Type B pancreatic cell (in vitro differentiated cells): ENCODE measurements at places on chromosomes 7 and 10.
A peak's percentile ranks its signal among the peaks of the same experiment; 100 is the strongest.

DNA sequence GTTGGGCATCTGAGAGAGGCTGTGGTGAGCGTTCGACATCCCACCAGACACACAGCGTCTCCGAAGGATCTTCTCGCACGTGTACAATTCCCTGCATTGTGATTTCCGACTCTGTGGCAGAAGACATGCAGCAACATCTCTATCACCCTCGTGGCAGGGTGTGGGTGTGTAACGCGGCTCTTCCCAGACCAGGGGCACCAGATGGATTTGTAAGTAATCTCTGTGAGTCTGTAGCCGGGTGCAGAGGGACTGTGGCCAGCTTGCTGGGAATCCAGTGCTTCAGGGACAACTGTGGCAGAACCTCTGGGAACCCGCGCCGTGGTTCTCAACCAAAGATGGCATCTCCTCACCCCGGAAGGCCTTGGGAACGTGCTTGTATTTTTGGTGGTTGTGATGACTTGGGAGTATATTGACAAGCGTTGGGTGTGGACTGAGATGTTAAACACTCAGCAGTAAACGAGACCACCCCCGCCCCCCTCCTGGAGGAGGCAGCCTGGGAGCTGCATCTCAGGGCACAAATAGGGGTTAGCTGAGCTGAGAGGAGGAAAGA, 21.2 kb downstream of the FOXL3 start:
- H3K27me3 ChIP-seq = peaks cover 25% of the 10 kb centered on the region
- peaks cover 15% of the 10 kb centered on the region for H3K4me1 ChIP-seq

DNA sequence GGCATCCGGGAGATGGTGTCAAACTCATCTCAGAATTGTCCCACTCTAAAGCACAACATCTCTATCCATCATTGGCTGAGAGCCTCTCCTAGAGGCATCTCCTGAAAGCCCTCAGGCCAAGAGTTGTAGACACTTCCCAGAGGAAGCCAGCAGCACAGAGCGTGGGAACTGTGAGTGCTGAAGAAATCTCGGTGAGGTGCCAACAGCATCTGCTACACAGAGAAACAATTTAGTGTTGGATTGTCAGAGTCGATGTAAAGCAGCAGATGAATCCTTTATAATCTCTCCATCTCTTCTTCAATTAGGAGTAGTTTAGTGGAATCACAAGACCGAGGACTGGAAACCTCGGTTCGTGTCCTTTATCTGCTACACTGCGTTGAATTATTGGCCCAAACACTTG, 172.2 kb downstream of the C7orf25 start:
- H3K36me3 ChIP-seq = no peaks in the 10 kb centered on the region
- no peak for DNase-seq
- no peak overlapping the region for H3K4me3 ChIP-seq
- no peak overlapping the region for H3K27ac ChIP-seq
- H3K4me1 ChIP-seq = peaks cover 4% of the 10 kb centered on the region
- no peaks in the 10 kb centered on the region for H3K27me3 ChIP-seq

GRCh38 chr10:114095559-114096337, 52.1 kb downstream of the ADRB1 start:
- H3K27ac ChIP-seq = no peak overlapping the region
- no peak for DNase-seq
- peaks cover 14% of the 10 kb centered on the region for H3K4me1 ChIP-seq
- H3K27me3 ChIP-seq = peaks cover 30% of the 10 kb centered on the region
- H3K4me3 ChIP-seq = no peak overlapping the region
- H3K36me3 ChIP-seq = no peaks in the 10 kb centered on the region

DNA sequence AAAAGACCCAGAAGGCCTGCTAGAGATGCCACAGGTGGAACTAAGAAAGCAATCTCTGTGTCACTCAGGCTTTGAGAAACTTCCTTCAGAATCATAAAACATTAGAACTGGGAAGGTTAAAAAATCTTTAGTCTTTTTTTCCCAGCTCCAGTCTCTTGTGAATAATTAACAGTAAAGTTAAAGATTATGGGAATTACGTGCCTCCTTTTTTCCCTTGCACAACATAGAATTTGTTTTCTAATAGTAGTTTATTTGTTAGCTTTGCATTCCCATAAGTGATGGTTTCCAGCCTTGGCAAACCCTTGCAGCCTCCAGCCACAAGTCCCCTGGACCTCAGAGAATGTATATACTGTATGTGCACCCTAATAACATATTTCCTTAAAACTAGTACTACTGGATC, 128.3 kb downstream of the TPST1 start:
- H3K27me3 ChIP-seq = no peaks in the 10 kb centered on the region
- H3K4me1 ChIP-seq = peaks cover 8% of the 10 kb centered on the region
- no peak overlapping the region for H3K27ac ChIP-seq
- peaks cover 26% of the 10 kb centered on the region for H3K36me3 ChIP-seq
- H3K4me3 ChIP-seq = no peak overlapping the region
- DNase-seq = no peak

DNA sequence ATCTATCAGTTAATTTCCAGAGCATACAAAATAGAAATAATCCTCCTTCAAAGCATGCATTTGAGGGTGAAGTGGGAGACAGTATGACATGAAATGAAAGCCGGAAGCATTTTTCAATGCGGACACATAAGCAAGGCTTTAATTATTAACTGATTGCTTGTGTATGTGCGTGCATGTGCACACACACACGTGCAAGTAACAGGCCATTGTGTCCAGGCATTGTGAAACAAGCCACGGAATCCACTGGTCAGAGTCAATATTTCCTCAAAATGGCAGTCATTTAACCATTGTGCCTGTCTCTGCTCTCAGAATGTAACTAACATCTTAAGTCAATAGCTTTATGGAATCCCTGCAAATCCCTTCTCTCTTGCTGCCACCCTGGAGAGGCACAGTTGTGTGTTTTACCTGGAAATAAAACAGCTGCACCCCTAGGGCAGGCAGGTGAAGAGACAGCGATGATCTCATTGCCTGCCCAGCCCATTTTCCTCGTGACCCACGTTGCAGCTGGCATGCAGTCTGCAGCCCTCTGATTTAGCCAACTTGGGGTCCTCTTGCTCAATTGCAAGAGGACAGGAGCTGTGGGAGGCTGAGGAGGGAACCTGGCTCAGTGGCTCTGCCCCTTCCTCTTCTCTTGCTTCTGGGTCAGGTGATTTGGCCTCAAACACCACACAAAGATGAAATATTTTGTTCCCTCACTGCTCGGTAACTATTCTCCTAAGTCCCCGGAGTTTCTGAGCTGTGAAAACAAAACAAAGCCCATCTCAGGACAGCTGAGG, 500.9 kb upstream of the ZMIZ1 start:
- no peak overlapping the region for H3K27ac ChIP-seq
- peak overlapping the region; percentile 34 for H3K4me3 ChIP-seq
- no peaks in the 10 kb centered on the region for H3K36me3 ChIP-seq
- H3K4me1 ChIP-seq = peaks cover 49% of the 10 kb centered on the region
- peaks cover 14% of the 10 kb centered on the region for H3K27me3 ChIP-seq

- H3K36me3 ChIP-seq = no peaks in the 10 kb centered on the region
- no peak overlapping the region for H3K4me3 ChIP-seq
- H3K27ac ChIP-seq = no peak overlapping the region
- peaks cover 3% of the 10 kb centered on the region for H3K27me3 ChIP-seq
These were observed 80.3 kb upstream of the SCIN start for GRCh38 chr7:12490107-12490688.

DNA sequence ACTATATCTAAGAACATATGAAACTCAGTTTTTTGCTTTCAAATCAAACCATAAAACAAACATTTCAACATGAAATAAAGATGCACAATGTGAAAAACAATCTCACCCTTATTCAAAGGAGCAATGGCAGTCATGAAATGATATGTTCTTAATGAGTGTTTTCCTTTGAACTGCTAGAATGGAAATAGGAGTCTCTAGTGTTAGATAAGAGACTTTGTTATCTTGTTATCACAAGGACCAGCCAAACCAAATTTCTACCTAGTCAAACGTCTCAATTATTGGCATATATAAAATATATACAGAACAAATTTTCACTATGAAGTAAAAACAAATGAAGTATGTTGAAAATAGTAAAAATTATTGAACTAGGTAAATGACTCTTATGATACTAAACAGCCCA, 1.2 kb downstream of the VPS41 start:
- H3K4me1 ChIP-seq = peaks cover 36% of the 10 kb centered on the region
- no peaks in the 10 kb centered on the region for H3K27me3 ChIP-seq
- H3K27ac ChIP-seq = no peak overlapping the region
- DNase-seq = no peak

- no peaks in the 10 kb centered on the region for H3K4me1 ChIP-seq
- no peak overlapping the region for H3K4me3 ChIP-seq
- no peak for DNase-seq
These were observed 291.2 kb downstream of the POM121L12 start for GRCh38 chr7:53326634-53327033.

DNA sequence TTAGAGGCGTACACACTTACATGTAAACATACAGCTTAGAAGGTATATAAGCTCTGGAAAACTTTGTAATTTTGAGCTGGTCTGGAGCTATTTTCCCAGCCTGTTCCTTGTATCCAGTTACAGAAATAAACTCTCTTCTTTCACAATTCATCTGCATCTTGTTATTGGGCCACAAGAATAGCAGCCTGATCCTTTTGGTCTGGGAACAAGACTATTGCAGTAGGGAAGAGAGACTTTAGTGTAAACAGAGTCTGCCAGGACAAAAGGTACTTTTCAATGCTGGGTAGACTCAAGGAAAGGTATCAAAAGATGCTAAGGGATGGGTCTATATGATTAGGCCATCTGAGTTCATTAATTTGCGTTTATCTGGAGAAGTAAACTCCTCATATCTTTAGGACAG, 728.3 kb downstream of the TYW1 start:
- no peaks in the 10 kb centered on the region for H3K4me1 ChIP-seq
- DNase-seq = no peak
- peaks cover 26% of the 10 kb centered on the region for H3K27me3 ChIP-seq
- no peak overlapping the region for H3K4me3 ChIP-seq
- H3K27ac ChIP-seq = no peak overlapping the region

- DNase-seq = no peak
- H3K36me3 ChIP-seq = no peaks in the 10 kb centered on the region
- H3K4me3 ChIP-seq = no peak overlapping the region
These were observed 195.9 kb downstream of the HGF start for GRCh38 chr7:81573932-81574331.

DNA sequence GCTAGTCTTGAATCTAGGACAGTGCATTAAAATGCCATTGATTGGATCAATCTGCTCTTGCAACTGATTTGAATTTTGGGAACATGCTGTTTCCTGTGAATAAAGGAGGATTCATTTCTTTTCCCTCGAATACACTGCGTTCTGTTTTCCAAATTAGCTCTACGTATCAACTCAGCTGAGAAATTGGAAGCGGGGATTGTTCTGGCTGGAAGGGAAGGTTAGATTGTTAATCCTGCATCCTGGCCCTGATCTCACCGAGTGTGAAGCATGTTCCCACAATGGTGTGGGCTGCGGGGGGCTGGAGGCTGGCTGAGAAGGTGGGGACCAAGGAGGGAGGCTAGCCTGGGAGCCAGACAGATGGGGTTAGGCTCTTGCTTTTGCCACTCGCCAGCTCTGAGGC, 17.6 kb downstream of the HTRA1 start:
- H3K27ac ChIP-seq = no peak overlapping the region
- peaks cover 32% of the 10 kb centered on the region for H3K4me1 ChIP-seq
- H3K4me3 ChIP-seq = no peak overlapping the region
- DNase-seq = no peak
- H3K36me3 ChIP-seq = no peaks in the 10 kb centered on the region

- no peak for DNase-seq
- H3K27ac ChIP-seq = no peak overlapping the region
- no peaks in the 10 kb centered on the region for H3K27me3 ChIP-seq
- H3K4me1 ChIP-seq = no peaks in the 10 kb centered on the region
- H3K4me3 ChIP-seq = no peak overlapping the region
These were observed 76.1 kb upstream of the ZEB1 start for GRCh38 chr10:31242902-31243301.

DNA sequence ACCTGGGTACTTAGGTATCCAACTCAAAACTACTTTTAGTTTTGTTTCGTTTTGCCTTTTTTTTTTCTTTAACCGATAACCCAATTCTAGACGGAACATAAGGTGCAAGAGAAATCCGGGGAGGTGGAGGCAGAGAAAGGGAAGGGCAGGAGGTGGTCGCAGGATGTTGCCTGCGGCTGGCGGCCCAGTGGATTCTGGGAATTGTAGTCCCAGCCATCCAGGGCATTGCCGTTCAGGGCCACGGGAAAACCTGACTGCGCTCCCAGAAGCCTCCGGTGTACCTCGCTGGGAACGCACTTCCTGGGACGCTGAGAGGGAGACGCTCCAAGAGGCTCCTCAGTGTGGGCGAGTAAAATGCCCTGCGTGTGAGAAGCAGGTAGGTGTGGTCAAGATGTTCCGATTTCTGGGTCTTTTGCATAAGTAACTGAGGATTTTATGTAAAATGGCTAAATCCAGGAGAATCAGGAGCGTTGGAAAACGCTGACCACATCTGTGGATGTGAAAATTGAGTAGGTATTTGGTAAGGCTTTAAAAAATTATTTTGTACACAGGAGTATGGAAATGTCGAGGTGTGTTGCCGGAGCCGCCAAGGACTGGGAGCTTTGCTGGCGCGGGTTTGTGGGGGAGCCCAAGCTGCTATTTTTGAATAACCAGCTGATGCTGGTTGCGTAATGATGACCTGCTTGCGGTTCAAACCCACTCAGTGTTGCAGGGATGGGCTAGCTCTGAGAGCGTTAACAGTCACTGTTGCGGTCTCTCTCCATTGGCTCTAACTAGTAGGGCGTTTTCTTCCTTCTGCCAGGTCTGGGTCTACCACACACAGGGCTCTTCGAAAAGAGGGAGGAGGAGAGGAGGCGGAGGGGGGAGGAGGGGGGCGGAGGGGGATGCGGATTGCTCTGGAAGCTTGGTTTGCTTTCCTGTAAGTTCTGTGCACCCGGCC, at the start of gene CLDN12:
Gene CLDN12, plus strand, starts transcription at position 288 of the 940 bp plus-strand sequence. CDS start 9,216 bp downstream, outside the sequence.
- peaks cover 10% of the 10 kb centered on the region for H3K4me1 ChIP-seq
- DNase-seq = peak; percentile 80
- H3K4me3 ChIP-seq = peak within 1 kb of the TSS; percentile 96
- peak within 1 kb of the TSS; percentile 92 for H3K27ac ChIP-seq
- H3K27me3 ChIP-seq = peaks cover 9% of the 10 kb centered on the region
- peaks cover 9% of the 10 kb centered on the region for H3K36me3 ChIP-seq

DNA sequence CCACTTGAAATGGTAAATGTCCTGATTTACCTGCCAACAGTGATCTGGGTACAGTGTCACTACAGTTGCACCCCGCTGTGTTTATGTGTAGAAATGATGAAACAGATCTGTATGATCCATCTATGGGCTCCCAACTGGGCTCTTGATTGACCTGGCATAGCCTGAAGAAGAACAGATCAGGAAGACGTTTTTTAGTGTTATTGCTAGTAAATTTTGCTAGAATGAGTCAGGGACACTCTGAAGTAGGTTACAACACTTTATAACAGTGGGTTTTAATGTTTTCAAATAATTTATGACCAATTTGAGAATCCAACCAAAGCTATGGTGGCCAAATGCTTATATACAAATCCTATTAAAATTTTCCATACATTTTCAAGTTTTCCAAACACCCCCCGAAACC, 110.3 kb downstream of the DKK1 start:
- H3K27ac ChIP-seq = no peak overlapping the region
- H3K4me1 ChIP-seq = no peaks in the 10 kb centered on the region
- H3K4me3 ChIP-seq = no peak overlapping the region
- DNase-seq = no peak

GRCh38 chr10:89351780-89352597, 24.2 kb downstream of the IFIT3 start:
- peak overlapping the region; percentile 81 for H3K4me3 ChIP-seq
- DNase-seq = no peak
- H3K36me3 ChIP-seq = peaks cover 5% of the 10 kb centered on the region
- peak overlapping the region; percentile 98 for H3K27ac ChIP-seq
